CD4-positive, alpha-beta T cell treated with Interleukin-17A for 4 hours (primary cell): ENCODE measurements at places on chromosomes 5 and 9.

- no peak for DNase-seq
Observed at GRCh38 chr5:39016587-39017275, 57.5 kb downstream of the RICTOR start.

GRCh38 chr5:151476016-151476415 lies 28.6 kb downstream of the SLC36A1 start:
- DNase-seq, result no peak

- no peak for DNase-seq
Observed at GRCh38 chr9:123287639-123288038, 19.3 kb upstream of the STRBP start.

- DNase-seq, result no peak
Observed at GRCh38 chr9:82057805-82058204, 69.2 kb downstream of the SPATA31D1 start.

GRCh38 chr9:116992865-116993264 lies 305.8 kb downstream of the TRIM32 start:
- DNase-seq, result no peak

- no peak for DNase-seq
Observed at GRCh38 chr5:80453366-80453765, 34.5 kb upstream of the FAM151B start.

- DNase-seq, result peak; percentile 92
Observed at GRCh38 chr5:180328296-180329137, 24.6 kb downstream of the GFPT2 start.

DNA sequence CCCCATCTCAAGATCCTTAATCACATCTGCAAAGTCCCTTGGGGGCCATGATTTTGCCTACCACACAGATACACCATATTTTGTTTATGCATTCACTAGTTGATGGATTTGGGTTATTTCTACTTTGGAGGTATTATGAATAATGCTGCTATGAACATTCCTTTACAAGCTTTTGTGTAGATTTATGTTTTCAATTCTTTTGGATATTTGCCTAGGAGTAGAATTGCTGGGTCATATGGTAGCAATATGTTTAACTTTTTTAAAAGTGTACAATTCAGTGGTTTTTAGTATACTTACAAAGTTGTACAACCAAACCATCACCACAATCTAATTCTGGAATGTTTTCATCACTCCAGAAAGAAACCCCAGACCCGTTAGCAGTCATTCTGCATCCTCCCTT lies 7.8 kb upstream of the ANP32B start:
- no peak for DNase-seq

DNA sequence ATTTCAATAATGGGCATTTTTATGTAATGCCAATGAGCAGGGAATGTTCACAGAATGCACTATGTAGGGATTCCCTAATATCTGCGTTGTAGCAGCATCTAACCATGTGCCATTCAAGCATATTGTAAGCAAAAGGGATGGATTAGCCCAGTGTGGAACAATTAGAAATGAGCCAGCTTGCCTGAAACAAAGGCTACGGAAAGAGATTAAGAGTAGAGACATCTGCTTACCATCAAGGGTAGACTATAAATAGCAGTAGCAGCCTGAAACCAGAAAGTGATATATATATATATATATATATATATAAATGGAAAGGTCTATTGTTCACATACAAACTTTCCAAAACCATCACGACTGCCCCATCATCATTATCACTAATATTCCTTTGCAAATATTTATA lies 31.9 kb upstream of the CEP120 start:
- no peak for DNase-seq

DNA sequence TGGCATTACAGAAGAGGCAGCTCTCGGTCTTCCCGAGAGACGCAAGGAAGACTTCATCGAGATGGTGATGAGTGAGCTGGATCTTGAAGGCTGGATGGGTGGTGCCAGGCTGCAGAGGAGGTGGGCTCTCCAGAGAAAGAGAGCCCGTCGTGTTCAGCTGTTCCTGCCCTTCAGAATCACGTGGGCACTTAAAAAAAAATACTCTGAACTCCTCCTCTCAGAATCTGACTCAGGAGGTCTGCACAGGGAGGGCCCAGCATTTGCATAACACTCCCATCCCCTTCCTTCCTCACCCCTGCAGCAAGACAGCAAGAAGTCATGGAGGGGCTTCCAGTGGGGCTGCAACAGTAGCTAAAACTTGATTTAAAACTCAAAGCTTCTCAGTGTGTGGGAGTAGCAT lies 203.0 kb downstream of the ATPSCKMT start:
- no peak for DNase-seq

GRCh38 chr5:76620166-76620565 lies 3.0 kb downstream of the F2RL2 start:
- no peak for DNase-seq

GRCh38 chr9:127968042-127968441 lies 12.7 kb downstream of the EEIG1 start:
- peak; percentile 72 for DNase-seq

DNA sequence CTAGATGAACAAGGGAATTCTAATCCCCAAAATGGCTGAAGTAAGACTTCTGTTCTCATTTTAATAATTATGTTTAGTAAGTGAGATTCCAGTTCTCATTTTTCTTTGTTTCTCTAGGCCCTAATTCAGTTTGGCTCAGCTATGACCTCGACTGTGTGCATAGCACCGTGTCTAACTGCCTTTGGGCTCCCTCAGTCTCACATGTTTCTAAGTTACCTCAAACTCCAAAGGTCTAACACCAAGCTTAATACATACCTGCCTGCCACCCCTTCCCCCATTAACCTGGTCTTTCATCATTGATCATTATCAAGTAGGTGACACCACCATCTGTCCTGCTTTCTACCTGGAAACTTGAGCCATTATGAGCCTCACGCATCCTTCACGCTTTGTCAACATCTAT lies 273.2 kb downstream of the SAXO1 start:
- DNase-seq, result no peak

GRCh38 chr5:175595905-175596304 lies 62.0 kb upstream of the HRH2 start:
- DNase-seq, result no peak

DNA sequence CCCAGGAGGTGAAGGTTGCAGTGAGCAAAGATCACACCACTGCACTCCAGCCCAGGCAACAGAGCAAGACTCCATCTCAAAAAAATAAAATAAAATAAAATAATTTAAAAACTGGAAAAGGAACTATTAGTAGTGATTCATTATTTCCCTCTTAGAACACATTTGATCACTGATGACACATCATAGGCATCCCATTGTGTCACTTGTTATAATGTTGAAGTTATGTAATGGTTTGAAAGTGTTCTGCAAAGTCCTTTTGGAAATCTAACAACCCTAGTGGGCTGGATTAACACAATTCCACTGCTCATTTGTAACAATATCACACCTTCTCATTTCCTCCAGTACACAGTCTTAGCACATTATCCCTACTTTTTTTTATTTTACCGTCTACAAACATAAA lies 81.8 kb upstream of the LMNB1 start:
- no peak for DNase-seq

GRCh38 chr9:69122549-69123141 lies 51.4 kb upstream of the TJP2 start:
- peak; percentile 11 for DNase-seq

DNA sequence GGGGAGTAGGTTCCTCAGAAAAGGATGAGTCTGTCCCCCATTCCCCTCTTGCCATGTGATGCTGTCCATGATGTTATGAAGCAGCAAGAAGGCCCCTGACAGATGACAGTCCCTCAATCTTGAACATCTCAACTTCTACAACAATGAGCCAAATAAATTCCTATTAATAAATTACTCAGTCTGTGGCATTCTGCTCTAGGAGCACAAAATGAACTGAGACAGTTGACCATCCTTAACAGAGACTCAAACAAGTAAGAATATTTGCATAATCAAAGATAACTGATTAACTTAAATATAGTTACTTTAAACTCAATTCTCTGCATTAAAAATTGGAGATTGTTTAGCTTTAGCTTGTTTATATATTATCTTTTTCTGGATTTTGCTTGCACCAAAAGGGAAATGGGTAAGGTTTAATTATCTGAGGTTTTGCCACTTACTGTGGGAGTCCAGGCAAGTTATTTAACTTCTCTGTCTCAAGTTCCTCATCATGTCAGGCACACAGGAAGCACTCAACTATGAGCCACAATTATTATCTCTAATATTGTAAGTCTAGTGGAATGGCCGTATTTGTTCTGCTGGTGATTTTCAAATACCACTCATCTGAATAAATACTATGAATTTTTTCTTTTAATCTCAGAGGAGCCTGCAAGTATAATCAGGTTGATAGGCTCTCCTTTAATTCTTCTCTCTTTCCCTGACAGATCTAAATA lies 162.9 kb downstream of the TSSK1B start:
- no peak for DNase-seq

- DNase-seq, result no peak
Observed at GRCh38 chr9:81540142-81540710, 149.1 kb downstream of the TLE1 start.

DNA sequence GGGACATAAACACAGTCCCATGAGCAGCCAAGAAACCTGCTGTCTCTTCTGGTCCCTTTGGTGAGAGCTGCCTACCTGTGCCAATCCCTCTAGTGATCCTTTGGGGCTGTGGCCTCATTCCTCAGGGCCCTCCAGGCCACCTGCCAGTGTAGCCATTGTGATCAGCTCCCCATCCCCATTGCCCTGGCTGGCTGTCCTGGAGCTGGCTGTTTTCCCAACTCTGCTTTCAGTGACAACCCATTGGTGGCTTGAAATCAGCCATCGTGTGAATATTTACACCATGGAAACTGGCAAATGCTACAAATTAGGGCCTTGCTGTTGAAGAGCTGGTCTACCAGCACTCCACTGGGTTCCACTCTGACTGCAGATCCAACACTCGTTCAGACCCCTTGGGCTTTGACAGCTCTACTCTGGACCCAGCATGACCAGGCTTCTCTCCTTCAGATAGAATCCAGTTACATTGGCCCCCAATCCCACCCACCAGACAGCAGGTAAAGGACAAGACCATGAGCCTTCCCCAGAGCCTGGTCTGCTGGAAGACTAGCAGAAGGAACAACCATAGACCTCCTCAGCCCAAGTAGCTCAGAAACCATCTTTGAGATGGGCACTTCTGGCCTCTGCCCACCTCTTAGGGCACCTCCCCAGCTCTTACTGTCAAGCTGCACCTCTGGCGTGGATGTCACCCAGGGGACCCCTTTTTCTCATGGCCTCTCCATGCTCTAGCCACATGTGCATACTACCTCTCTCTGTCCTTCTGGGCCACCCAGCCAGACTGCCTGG lies 69.2 kb upstream of the NEK6 start:
- DNase-seq, result no peak

DNA sequence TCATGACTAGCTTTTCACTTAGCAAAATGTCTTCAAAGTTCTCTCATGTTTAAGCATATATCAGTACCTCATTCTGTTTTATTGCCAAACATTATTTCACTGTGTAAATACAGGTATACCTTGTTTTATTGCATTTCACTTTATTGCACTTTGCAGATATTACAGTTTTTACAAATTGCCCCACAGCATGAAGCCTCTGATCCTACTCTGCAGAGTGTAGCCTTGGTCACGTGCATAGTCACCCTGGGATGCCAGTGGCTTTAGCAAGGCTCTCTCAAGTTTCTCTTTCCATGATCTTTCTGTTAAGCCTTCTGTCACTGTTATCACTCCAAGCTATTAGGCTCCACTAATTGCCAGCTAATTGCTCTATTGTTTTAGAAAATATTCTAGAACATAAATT lies 182.2 kb upstream of the GRIA1 start:
- no peak for DNase-seq

GRCh38 chr5:1800472-1801221 lies 560 bp upstream of the NDUFS6 start:
- peak; percentile 21 for DNase-seq

- no peak for DNase-seq
Observed at GRCh38 chr5:171311322-171312077, 2.5 kb downstream of the TLX3 start.

DNA sequence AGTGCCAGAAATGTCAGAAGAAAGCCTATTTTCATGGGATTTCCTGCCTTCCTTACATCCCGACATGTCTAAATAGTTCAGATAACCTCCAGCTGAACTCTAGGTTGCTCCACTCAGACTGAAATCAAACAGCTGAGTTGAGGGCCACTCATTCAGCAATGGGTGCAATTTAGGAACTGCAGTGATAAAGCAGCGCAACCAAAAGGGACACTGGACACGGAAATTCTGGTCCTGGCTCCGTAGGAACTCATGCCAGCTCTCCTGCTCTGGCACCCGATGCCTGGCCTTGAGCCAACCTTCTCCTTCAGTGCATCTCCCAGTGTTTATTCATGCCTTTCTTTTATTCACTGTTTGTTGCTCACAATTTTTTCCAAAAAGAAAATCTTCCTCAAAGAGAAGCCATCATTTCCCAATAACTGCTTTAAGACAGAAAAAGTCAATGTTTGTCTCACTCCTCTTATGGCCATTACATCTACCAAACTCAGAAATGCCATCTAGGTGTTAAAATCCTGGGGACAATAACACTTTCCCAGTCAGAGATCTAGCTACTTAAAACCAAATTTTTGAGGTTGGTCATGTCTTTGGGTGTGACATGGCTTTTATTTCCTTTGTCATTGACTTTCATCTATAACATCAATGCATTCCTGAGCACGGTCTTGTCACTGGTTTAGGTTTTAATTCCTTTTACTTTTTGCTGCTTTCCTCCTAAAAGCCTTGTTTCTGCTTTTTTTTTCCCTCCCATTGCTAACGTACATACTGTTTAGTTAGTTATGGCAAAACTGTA lies 126.9 kb downstream of the PDE4D start:
- no peak for DNase-seq

DNA sequence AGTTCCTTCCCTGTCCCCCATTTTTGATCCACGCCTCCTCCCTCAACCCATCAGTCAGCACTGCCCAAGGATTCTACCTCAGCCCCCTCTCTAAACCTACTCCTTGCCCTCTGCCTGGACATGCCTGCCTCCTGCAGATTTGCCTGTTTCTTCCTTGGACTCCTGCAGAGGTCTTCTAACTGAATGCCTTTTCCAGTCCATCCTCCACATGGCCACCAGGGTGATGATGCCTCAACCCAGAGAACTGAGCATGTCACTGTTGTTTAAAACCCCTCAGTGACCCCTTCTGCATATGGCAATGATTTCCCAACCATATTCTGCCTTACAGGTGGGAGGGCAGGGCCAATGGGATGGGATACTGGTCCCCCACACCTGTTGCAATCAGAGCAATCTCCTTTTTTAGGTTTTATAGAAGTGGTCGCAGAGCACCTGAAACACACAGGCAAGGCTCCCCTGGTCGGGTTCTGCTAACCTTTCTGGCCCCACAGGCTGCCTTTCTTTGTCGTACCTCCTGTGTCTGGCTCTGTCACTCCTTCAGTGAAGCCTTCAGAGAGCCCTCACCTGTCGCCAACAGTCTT lies 9.3 kb downstream of the PHYKPL start:
- no peak for DNase-seq

GRCh38 chr5:96257904-96258303 lies 175.1 kb downstream of the PCSK1 start:
- DNase-seq, result no peak

- no peak for DNase-seq
Observed at GRCh38 chr9:19895006-19895405, 106.2 kb upstream of the SLC24A2 start.
